ENCODE measurements at places on chromosomes 2 and 18.

GRCh38 chr2:620471-621302 is 56.5 kb downstream of the TMEM18 start:
- DNase-seq = no peak

DNA sequence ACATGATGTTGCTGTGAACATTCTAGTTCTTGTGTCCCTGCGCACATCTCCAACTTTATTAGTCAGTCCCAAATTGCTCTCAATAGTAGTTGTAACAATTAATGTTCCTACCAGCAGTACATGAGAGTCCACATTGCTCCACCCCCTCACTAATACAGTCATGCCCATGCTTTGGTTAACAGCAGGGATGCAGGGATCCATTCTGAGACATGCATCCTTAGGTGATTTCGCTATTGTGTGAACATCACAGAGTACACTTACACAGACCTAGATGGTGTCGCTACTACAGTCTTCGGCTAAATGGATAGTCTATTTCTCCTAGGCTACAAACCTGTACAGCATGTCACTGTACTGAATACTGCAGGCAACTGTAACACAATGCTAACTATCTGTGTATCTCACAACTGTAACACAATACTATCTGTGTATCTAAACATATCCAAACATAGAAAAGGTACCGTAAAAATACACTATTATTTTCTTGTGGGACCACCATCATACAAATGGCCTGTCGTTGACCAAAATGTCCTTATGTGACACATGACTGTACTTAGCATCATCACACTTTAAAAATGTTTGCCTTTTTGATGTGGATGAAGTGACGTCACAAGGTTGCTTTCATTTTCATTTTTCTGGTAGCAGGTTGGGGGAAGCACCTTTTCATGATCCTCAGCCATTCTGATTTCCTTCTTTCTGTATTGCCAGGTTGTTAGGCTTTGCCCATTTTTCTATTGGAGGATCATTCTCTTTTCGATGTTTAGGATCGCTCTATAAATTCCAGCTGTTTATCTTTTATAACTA is 82.9 kb upstream of the RNF152 start:
- peak; percentile 38 for DNase-seq

GRCh38 chr2:66691031-66691965 is 256.4 kb downstream of the MEIS1 start:
- DNase-seq = no peak

GRCh38 chr18:65146482-65147021 is 604.3 kb upstream of the CDH7 start:
- DNase-seq = no peak

- DNase-seq = no peak
Measured at GRCh38 chr2:127407091-127407490, 11.1 kb upstream of the PROC start.

GRCh38 chr2:42793334-42794270 is 1.2 kb upstream of the HAAO start:
- no peak for DNase-seq

- DNase-seq = no peak
Measured at GRCh38 chr2:124559236-124559635, 534.1 kb downstream of the CNTNAP5 start.

DNA sequence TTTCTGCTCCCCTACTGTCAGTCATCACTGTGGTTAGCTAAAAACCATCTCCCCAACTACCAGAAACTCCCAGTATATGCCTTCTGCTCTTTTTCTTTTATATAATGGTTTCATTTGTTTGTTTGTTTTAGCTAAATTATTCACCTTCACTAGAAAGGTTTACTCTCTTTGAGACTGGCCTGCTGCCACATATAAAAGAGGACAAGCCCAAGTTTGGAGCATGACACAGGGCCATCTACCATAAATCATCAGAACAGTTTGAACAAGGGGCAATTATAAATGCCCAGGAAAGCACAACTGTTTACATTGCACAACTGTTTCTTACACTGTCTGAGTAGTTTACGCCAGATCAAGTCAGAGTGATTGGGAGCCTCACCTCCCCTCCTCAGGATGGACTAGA is 471.0 kb upstream of the PIK3C3 start:
- DNase-seq = no peak

GRCh38 chr2:163556511-163556910 is 179.3 kb downstream of the FIGN start:
- no peak for DNase-seq

DNA sequence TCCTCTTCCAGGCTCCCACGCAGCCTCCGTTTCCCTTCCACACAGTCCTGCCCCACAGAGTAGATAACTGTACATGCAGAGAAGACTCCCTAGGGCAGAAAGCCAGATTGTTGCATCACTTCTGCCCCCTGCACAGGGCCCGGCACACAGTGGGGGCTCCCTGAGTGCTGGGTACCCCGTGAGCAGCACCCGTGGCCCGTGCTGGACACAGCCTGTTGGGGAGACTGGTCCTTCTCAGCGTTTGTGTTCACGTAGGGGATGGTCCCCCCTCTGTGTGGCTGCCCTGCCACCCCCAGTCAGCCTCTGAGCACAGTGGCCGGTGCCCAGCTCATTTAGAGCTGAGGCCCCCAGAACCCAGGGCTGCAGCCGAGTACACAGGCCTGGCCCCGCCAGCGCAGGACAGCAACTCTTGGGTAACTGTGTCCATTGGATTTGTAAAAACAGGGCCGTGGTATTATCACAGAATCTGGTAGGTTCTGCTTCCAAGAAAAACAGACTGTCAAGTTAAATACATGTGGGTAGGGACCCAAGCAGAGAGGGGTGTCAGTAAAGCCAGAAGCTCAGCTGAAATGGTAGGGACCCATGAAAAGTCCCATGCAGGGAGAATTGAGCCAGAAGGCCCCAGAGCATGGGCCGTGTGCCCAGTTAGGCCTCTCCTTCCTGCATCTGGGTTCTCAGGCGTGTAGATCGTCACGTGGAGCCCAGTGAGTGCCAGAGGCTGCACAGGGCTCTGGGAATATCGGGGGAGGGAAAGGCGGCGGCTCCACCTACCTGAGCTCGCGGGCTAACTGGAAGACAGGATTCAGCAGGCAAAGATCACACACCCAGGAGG is 257.3 kb downstream of the ATAD2B start:
- no peak for DNase-seq

GRCh38 chr18:54860941-54861340 is 32.7 kb downstream of the RAB27B start:
- no peak for DNase-seq

GRCh38 chr18:46677611-46678010 is 20.6 kb upstream of the LOXHD1 start:
- no peak for DNase-seq

GRCh38 chr2:232779934-232780333 is 3.6 kb upstream of the KCNJ13 start:
- no peak for DNase-seq

DNA sequence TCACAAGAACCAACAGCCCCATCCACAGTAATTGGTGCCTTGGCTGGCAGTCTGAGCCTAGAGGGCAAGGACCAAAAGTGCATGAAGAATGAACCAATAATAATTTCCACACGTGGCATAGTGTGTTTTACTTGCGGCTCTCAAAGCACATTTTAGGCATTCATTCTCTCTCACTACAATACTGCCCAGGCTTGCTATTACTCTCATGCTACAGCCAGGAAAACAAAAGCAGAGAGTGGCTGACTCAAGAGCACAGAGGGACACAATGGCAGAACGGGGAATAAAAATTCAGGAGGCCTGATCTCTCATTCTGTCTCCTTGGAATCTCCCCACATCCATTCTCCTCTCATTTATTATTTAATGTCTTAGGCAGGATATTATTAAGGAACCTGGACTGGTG is 57.0 kb upstream of the NOL4 start:
- no peak for DNase-seq

DNA sequence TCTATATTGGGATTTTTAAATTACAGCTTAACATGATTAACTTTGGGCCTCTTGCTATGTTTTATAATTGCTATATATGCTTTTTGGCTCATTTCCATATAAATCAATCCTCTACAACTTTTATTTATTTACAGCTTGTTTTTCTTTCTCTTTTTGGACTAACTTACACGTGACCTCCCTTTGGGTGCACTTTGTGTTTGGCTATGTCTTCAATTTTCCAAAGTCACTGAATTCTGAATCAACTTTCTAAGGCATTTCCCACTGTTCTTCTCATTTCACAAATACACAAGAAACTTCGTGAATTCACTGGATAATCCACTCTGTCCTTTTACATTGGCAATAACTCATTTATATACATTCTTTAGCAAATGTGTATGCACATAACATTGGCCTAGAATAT is 5.4 kb upstream of the CPS1 start:
- DNase-seq = no peak

- no peak for DNase-seq
Measured at GRCh38 chr2:188701836-188702235, 272.3 kb upstream of the COL3A1 start.

DNA sequence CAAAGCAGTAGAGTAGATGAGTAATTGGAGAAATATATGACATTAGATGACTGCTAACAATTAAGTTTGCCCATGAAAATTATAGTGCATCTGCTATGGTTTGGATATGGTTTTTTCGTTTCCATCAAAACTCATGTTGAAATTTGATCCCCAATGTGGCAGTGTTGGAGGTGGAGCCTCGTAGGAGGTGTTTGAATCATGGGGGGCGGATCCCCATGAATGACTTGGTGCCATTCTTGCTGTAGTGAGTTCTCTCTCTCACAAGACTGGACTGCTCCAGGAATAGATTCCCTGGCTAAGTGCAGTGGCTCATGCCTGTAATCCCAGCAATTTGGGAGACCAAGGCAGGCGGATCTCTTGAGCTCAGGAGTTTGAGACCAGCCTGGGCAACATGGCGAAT is 9.7 kb upstream of the CUL3 start:
- no peak for DNase-seq

DNA sequence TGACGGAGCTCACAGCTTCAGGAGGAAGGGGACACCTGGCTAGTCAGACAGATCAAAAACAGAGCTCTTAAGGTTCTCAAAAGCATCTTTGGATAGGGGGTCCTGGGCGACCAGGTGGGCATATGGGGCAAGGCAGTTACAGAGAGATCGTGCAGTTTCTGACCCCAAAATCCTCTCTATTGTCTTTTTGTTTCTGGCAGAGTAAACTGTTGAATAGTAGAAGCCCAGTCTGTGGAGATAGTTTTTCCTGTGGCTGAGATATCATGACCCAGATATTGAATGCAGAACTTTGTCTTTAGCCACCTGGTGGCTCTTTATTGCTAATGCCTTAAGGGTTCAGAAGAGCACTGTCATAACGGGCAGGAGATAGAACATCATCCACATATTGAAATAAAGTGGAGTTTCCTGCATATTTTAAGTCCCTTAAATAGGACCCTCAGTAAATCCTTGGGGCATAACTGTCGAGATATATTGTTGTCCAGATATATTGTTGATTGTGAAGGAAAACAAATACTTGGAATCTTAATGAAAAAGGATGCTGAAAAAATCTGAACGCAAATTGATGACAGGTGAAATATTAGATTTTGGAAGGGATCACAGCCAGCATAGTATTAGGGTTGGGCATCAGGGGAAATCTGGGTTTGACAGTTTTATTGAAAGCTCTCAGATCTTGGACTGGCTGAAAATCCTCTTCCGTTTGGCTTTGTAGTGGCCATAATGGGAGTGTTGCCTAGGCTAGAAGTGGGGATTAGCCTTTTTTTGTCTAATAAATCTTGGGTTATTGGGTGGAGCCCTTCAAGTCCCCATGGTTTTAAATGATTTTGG is 14.1 kb upstream of the ZDBF2 start:
- DNase-seq = no peak

DNA sequence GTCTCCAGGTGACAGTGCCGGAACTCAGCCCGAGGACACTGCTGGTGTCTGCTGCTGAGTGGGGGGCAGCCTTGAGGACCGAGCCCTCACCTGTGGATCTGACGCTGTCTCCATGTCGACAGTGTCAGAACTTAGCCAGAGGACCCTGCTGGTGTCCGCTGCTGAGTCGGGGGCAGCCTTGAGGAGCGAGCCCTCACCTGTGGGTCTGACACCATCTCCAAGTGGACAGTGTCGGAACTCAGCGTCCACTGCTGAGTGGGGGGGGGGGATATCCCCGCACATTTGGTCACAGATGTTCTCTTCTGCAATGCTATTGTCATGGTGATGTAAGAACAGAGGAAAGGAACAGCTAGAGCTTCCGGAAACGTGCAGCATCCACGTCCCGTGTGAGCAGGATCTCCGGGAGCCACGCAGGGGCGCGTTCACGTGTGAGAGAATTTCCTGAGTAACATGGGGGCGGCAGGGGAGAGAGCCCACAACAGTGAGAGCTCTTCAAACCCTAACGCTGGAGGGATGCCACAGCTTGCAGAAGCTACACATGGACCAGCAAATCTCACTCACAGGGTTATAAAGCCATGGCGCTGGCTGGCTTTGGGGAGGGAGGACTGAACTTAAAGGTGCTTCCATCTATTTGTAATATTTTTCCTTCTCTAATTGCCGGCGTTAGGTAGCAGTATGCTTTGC is 250.7 kb upstream of the SALL3 start:
- DNase-seq = no peak

- no peak for DNase-seq
Measured at GRCh38 chr2:111202266-111203040, 81.7 kb downstream of the BCL2L11 start.

- DNase-seq = no peak
Measured at GRCh38 chr2:200253639-200254038, 52.9 kb upstream of the SPATS2L start.

DNA sequence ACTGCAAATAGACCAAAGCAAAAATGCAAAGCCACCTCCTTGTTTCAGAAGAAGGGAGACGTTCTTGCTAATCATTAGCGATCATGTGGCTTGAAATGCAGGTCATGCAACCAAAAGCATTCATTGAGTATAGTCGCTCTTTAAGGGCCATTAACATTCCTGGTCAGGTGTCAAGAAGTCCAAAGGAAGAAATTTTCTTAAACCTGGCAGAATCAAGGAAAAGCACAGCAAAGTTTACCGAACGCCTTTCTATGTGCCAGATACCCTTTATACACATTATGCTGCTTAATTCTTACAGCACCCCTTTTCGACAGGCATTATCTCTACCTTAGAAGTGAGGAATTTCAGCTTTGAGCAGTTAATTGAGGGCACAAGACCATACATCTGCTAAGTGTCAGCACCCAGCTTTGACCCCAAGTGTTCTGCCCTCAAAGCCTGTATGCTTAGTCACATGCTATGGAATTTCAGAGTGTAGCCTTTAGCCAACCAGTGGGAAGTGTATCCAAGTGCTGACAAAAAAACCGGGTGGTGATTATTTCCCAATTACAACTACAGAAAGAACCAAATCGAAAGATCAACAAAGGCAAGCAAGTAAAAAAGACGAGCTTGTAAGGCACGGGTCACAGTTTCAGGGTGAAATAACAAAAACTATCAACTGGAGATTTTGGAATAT is 70.8 kb downstream of the EPHA4 start:
- DNase-seq = no peak

GRCh38 chr2:160401895-160402294 is 91.7 kb downstream of the RBMS1 start:
- DNase-seq = no peak

DNA sequence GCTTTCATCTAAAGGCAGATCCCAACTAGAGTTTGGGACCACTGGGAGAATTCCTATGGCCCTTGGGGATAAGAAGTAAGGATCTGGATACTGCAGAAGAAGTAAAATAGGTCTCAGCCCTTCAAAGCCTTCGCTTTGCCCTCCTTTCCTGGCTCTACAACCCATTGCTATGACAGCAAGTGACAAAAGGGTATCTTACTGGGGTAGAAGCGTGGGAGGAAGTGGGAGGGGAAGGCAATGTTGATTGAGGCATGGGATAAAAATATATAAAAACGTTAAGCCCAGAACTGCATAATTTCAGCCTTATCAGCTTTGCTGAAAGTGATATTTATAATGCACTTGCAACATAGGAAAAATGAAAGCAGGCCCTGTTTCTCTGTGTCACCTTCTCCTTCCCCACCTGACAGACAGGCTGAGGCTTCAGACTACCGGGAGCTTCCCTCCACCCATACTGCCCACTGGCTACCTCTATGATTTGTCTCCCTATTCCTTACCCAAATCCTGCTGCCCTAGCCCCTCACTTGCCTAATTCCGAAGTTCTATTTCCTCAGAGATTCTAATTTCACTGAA is 14.9 kb upstream of the SOS1 start:
- peak; percentile 24 for DNase-seq
